ENCODE measurements at places on chromosomes 3 and 15. TPM values are rescaled to one million over a fixed set of nuclear protein-coding genes. Genes with fewer than 3 reads are reported as not detected.
A peak's percentile ranks its signal among the peaks of the same experiment; 100 is the strongest.

DNA sequence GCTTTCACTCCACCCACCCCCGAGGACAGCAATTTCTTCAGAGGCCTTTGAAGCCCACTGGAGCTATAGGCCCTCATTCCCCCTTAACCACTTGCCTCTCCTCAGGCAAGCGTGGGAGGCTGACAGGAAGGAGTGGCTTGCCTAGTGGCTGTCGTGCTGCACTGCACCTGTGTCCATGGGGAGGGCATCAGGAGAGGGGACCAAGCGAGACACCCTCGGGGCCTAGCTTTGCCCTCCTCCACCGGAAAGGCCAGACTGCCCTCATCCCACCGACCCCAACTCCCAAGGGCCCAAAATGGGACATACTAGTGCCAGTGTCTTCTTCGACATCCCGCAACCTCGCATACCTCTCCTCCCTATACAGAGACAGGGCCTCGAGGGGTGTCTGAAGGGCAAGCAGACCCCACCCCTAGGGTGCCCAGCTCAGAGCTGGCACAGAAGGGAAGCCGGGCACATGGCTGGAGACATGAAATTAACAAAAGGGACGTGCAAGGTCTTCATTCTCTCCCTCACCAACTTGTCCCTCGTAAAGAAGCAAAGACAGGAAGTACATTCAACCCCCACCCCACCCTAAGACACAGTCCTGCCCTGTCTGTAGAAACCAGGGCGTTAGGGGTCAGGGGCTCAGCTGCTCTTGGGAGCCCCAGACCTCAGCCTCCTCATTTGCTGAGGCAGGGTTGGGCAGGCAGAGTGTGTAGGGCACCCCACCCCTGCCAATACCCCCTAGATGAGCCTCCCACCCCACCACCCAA is 24.3 kb downstream of the VIPR1 start:
- peak; percentile 73 for DNase-seq

DNA sequence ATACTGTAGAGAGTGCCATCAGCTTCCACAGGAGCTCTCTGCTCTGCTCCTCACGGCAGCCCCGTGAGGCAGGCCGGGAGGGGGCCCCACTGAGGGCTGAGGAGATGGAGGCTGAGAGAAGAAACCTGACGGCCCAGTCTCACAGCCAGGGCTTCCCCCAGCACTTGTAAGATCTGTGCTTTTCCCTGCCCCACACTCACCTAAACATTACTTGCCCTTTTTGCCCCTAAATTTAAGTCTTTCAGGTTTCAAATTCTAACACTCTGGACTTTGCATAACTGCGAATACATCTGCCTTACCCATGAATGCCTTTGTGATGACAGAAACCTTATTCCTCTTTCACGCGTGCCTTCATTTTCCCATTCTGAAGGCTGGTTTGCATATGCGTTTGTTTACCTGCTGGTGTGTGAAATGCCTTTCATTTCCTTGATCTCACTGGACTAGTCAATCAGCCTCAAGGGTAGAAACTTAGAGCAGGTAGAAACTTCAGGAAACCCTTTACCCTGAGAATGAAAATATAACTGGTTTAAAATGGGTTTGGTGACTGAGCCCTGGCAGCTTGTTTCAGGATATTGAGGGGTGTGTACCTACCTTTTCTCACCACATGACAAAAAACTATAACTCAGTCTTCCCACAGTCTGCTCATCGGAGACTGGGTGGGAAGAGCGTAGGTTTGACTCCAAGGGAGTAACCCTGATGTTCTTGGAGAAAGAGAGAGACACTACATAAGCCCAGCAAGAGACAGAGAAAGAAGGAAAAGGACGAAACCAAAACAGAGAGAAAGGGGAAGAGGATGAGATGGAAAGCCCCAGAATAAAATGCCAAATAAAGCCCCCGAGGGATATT is 20.1 kb downstream of the SLC12A8 start:
- DNase-seq: no peak

GRCh38 chr15:87901926-87902690 is 354.4 kb downstream of the NTRK3 start:
- no peak for DNase-seq

Gene MAP6D1
- total RNA-seq: 0.59 TPM

DNA sequence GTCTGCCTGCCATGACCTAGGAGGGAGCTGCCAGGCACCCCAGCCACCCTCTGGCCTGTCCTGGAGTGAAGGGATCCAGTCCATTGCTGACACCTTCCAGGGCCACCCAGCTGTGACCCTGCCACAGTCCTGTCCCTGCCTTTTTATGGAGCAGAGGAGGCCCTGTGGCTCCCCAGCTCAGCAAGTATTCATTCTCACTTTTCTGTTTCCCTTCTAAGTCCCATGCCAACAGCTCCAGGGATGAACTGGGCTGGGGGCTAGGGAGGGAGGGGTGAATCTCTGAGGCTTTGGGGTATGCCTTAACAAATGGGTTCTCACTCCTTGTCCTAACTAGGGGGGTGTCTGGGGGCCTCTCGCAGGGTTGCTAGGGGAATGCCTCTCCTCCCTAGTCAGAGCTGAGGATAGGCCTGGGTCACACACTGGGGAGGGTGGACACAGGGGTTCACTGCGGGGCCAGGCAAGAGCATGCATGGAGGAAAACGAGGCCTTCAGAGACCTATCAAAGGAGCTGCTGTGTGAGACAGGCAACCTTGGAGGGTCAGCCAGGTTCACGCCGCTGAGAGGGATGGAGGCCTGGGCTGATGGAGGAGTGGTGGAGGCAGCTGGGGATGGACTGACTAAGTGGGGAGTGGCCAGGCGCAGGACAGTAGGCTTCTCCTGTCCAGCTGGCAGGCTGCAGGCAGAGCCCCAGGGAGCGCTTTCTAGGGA is 31.8 kb downstream of the EPHB3 start:
- DNase-seq: peak; percentile 89

Gene ERICH6
- total RNA-seq: under 0.01 TPM

Gene DAZL
- total RNA-seq: not detected

- no peak for DNase-seq
These were observed 1303.3 kb downstream of the OTOL1 start for GRCh38 chr3:162799910-162800309.

Gene INKA1
- total RNA-seq: 6.5 TPM

Gene CMC1
- 5.8 TPM for total RNA-seq

- peak; percentile 73 for DNase-seq
These were observed 1.1 kb upstream of the ZBTB38 start for GRCh38 chr3:141367038-141367730.

Gene MESP1
- total RNA-seq: under 0.01 TPM

Gene SCG5
- total RNA-seq: 9.0 TPM

GRCh38 chr15:42890161-42890913 is 30.2 kb downstream of the TTBK2 start:
- peak; percentile 76 for DNase-seq

DNA sequence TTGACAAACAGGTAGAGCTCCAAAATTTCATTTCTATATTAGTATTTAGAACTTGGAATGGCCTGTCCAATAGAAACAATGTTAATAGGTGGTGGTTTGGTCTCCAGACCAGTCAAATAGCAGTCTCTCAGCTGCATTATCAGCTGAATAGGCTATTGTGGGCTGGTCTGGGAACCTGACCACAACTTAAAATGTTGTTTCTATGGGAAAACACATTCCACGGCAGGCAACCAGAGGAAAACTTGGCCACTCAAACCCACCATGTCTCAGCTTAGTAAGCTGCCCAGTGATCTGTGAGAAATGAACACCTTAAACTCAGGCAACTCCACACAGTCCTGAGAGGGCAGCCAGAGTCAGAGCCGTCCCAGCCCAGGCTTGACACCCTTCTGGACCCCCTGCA is 20.4 kb downstream of the FBN1 start:
- DNase-seq: no peak

DNA sequence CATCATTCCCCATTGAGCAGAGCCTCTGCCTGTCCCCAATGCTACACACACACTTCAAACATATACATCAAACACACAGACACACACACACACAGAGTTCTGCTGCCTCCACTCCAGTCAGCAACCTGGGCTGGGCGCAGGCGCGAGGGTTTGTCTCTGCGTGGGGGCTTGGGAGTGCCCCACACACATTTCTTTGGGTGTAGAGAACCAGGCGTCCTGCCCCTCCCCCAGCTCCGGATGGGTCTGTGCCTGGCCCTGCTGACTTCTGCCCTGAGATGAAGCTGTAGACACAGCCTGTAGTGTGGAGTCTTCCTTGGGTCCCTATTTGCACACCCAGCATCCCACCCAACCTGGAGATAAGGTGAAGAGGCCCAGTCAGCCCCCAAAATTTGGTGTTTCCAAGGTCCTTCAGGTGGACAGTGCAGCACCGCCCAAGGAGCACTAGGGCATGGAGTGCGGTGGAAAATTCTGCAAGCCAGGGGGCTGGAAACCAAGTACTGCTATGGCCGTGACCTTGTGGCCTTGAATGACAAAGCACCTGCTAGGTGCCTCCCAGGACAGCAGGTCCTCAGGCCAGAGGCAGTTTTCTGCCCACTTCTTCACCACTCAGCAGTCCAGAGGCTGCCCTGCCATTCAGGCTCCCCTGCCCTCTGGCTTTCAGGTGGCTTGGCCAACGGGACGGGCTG is 26.8 kb downstream of the FBXW12 start:
- peak; percentile 54 for DNase-seq

Gene TMC3
- total RNA-seq: not detected

Gene ALDH1A2
- 1.1 TPM for total RNA-seq

Gene COPB2
- total RNA-seq: 173 TPM

GRCh38 chr3:134883697-134884385 is 88.8 kb downstream of the EPHB1 start:
- DNase-seq: no peak

DNA sequence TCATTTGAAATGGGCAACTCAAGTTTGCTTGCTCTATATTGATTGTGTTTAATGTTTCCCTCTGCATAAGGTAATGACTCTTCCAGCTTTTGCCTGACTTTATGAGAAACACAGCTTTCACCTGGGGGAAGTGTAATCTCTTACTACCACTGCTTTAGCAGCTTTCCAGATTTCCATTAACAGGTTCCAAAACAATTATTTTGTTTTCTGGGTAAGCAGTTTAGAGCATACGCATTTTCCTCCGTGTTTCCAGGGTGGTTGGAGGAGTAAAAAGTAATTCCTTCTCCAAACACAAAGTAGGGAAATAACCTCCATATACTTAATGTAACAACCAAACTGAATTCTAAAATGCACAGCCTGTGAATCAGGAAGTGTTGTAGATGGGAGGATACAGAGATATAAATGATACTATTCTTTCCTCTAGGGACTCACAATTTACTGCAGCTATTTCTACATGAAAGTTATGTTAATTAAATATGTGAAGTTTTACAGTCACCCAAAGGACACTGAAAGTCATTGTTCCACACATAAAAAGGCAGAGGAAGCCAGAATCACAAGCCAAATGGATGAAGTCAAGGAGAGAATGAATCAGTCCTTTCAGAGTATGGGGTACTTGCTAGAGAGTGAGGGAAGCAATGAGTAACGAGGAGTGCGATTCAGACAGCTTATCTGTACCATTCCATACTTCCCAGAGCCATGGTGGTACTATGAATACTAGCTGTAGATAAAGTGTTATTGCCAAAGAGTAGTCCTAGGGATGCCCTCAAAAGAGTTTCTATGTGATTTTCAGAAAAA is 16.6 kb downstream of the ST3GAL6 start:
- DNase-seq: no peak

GRCh38 chr3:28856796-28857195 is 424.1 kb upstream of the RBMS3 start:
- DNase-seq: no peak

Gene IL17RD
- total RNA-seq: 2.2 TPM

Gene CD200
- 1.5 TPM for total RNA-seq

DNA sequence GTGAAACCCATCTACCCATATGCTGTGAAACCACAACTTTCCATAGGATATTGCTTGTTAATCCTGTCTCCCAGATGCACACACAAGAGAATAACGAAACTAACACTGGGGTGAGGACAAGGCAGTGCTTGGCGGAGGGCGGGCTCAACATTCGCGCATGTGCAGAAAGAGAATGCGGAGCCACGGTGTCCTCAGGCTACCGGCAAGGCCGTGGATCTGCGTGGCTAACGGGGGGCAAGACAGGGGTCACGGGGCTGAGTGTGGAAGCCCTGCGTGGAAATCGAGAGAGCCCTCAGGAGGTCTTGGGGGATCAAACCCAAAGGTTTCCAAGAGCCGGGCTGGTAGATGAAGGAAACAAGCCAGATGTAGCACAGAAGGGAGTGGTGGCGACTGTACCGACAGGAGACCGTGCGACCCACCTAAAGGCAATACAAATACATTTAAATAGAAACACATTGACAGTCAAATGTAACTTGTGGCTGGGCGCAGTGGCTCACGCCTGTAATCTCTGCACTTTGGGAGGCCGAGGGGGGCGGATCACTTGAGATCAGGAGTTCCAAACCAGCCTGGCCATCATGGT is 48.5 kb upstream of the TRA2B start:
- no peak for DNase-seq

GRCh38 chr15:58115692-58116091 is 22.5 kb upstream of the AQP9 start:
- no peak for DNase-seq

- DNase-seq: no peak
These were observed 173.2 kb upstream of the PRICKLE2 start for GRCh38 chr3:64398476-64398875.

DNA sequence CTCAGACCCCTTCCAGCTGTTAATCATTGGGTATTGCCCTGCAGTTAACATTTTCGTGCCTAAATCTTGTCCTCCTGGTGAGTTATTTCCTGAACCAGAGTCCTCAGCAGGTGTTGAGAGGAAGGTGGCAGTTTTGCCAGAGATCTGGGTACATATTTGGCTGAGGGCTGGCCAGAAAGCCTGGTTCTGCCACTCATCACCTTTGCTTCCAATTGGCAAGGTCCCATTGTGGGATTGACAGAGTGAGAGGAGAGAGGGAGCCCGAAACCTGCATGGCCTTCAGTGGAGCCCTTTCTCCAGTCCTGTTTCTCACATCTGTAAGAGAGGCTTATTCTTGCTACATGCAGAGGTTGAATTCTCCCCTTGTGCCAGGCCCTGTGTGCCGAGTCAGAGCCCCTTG is 8.9 kb upstream of the TKT start:
- DNase-seq: no peak

DNA sequence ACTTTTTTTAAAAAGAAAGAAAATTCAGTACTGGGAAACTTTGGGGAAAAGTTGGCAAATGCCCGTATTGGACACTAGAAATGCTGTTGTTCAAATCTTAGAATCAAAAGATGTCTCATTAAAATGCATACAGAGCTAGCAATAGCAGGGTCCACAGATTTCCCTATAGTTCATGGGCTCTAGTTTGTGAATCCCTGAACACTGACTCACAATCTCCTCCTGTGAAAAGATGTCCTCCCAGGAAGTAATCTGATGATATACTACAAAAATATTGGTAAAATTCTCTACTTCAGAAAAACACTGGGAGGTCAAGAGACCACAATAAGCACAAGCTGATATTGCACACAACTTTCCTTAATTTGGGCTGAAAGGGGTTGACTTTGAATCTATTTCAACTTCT is 568.4 kb upstream of the ZNF385D start:
- no peak for DNase-seq

DNA sequence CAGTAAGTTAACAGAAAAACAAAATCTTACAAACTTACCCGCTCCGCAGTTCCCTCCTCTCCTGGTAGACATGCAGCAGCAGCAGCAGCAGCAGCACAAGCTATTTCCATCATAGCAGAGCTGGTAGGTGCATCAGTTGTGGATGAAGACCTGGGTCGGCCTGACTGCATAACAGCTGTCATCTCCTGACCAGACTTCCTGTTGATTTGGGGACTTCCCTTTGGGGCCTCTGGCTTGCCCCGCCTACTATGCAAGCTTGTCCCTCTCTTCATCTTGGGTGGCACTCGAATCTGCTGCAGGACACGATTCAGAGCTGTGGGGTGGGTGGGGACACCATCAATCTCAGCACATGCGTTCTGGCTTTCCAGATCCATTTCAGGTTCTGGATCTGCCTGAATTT is 65.7 kb downstream of the TMCC1 start:
- DNase-seq: no peak

Measured in osteoblast (primary cell).